ENCODE measurements at places on chromosomes 7 and 10. TPM values are rescaled to one million over a fixed set of nuclear protein-coding genes. Genes with fewer than 3 reads are reported as not detected.
A peak's percentile ranks its signal among the peaks of the same experiment; 100 is the strongest.

DNA sequence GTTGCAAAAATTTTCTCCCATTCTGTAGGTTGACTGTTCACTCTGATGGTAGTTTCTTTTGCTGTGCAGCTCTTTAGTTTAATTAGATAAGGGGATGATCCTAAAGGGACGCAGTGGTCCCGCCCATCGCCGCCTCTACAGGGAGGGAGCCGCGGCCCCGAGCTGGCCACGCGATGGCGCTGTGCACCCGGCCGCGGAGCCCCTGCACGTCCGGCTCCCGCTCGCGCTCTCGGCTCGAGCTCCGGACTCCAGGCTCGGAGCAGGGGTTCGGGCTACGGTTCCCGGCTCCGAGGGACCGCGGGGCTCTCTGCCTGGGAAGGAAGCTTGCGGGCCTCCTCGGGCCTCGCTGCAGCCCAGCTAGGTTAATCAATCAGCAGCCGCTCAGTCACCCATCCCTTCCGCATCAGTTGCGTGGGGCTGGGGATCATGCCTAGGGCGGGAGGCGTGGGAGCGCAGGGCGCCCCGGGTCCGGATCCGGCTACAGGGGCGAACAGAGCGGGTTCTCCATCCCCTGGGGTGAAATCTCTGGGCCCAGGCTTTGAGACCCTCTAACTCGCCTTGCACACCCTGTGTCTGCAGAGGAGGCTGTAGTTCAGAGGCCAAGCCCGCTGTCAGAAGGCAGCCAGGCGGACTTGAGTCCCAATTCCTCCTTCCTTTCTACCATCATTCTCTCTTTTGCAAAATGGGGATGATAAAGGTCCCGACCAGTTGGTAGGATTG lies 97.9 kb downstream of the WDR11 start:
- DNase-seq: peak; percentile 43

DNA sequence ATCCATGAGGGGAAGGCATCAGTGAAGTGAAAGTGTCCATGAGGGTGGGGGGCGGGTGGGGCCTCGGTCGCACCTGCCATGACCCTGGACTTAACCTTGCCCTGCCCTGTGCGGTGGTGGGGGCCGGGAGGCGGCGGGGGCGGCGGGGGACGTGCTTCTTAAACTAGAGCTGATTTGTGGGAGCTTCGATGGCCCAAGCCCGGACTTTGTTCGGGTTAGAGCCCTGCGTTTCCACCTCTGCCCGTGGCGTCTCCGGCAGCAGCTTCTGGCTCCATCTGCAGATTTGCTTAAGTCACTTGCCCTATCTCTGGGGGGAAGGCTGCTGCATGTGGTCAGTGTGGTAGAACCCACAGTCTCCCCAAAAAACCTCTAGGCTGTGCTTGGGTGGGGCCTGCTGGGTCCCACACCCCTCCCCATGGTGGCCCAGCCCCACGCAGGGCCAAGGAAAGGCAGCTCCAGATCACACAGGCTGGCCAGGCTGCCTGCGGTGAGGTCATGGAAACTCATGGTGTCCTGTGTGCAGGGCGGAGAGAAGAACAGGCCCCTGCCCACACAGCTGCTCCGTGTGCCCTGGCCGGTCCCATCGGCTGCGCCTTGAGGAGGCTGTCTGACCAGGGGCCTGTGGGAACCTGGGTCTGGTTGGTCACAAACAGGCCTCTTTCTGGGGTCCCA lies 93.2 kb downstream of the INPP5A start:
- DNase-seq: no peak

GRCh38 chr7:151373599-151373998 lies 32.0 kb downstream of the NUB1 start:
- DNase-seq: no peak

The FAM13C gene
- not detected for total RNA-seq

- no peak for DNase-seq
Observed at GRCh38 chr7:83976302-83976701, 218.3 kb downstream of the SEMA3A start.

DNA sequence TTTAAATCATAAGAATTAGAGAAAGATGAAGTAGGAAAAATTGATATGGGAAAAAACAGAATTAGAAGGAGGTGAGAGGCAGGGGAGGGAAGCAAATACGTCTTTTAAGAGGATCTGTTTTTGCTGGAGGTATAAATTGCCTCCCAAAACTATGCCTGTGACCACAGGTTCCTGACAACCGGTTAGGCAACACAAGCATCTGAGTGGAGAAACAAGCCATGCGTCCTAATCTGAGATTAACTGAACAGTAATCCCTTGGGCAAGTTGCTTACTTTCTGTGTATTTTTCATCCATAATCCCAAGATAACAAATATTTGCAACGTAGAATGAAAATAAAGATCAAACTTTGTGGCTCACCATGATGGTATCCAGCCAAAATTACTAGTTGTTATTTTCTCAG lies 149.2 kb downstream of the C1GALT1 start:
- no peak for DNase-seq

DNA sequence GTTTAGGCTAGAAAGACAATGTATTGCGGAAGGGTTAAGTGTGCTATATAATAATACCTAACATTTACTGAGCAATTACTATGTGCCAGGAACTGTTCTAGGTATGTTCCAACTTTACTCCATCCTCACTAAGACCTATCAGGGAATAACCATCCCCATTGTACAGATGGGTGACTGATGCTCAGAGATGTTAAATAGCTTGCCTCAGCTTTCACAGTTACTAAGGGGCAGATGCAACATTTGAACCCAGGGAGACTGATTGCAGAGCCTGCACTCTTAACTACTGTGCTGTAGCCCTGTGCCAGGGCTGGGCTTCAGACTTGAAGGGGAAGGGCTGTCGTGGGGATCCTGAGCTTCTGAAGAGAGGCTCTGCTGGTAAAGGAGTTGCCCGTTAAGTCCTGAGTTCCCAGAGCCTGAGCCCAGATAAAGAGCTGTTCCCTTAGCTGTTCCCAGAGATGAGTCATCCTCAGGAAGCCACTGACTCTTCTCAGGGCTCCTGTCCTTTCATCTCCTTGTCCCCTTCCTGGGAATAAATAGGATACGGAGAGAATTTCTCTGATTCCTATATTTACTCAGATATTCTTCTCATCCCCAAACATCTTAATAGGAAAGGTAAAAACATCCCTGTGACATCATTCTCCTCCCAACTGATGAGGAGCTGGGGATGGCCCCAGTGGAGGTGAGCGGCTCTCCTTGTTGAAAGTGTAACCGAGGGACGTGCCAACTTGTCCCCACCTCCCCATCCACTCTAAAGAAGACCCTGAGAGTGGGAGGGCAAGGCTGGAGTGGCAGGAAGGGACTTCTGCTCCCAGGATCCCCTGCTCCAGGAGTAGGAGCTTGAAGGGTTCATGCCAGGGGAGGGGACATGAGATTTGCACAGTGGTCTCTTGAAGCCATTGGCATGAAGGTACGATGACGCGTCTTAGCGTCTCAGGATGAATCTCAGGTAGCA lies 28.0 kb upstream of the HABP2 start:
- DNase-seq: no peak

DNA sequence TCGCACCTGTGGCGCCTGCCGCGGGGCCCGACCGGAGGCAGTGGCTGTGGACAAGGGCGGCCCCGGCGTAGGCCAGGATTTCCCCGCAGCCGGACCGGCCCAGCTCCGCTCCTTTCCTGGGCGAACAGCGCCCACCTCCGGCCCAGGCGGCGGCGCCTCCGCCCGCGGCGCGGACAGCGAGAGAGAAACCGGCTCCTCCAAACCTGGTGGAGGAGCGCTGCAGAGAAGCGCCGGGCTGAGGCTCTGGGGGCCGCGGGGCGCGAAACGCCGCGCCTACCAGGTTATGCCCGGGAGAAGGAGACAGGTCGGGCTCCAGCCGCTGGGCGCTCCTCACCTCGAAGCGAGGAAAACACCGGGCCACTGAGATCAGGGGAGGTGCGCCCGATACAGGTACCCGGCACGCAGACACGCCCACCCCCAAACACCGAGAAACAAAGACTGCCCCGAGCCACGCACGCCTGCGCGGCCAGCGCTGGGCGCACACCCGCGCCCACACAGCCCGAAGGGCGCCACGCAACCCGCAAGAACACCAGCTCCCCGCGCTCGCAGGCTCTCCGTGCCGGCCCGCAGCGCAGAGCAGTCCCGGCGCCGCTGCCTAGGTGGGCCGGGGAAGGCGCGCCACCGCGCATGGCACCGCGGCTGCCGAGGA lies 3.3 kb downstream of the GRID1 start:
- DNase-seq: no peak

The TLL2 gene
- total RNA-seq: not detected

The ZPBP gene
- not detected for total RNA-seq

The MYL7 gene
- not detected for total RNA-seq

DNA sequence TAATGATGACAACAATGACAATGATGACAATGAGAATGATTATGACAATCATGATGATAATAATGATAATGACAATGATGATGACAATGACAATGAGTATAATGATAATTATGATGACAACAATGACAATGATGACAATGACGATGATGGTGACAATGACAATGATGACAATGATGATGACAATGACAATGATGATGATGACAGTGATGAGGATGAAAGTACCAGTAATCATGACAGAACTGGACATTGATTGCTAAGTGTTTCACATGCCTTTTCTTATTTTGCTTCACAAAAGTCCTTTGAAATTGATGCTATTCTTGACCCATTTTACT lies 1106.0 kb upstream of the AUTS2 start:
- no peak for DNase-seq

DNA sequence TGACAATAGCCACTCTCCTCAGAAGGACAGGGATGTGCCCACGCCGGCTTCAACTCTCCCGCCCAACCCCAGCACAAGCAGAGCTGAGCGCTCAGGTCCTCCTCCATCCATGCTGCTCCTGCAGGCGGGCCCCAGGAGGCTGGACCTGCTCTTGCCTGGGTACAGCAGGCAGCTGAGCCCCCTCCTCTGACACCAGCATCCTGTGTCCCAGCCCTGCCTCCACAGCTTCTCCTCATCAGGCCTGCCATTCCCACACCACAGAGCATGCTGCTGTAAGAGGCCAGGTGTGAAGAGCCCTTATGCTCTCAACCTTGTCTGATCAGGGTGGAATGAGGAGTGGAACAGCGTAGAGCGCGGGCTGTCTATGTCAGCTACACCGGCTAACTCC lies 302.2 kb downstream of the PTPRN2 start:
- no peak for DNase-seq

- DNase-seq: no peak
Observed at GRCh38 chr7:112386619-112387018, 63.6 kb upstream of the IFRD1 start.

The LBX1 gene
- total RNA-seq: not detected

DNA sequence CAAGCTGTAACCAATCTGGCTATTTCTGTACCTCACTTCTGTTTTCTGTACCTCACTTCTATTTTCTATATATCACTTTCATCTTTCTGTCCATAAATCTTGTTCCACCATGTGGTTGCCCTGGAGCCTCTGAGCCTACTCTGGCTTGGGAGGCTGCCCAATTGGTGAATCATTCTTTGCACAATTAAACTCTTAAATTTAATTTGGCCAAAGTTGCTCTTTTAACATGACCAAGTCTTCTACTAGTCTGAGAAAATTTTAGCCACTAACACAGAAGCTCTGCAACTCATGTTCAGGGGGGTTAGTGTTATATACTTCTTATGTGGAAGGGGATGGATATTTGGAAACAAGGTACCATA lies 503.5 kb downstream of the KIF20B start:
- no peak for DNase-seq

The GRK5 gene
- 21.7 TPM for total RNA-seq

DNA sequence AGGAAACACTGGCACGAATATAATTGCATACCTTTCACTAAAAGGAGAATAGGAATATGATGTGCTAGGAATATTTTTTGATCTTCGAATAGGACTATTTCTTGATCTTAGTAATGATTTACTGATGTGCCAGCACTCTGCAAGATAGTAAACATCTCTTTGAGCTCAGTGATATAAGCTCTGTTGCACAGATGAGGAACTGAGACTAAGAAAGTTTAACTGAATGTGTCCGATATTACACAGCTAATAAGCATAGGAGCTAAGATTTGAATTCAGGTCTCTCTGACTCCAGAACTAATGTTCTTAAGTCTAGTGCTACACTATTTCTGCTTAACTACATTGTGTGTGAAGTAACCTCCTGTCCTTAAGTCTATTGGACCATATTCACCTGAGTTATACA lies 98.4 kb upstream of the PTPRZ1 start:
- DNase-seq: no peak

- DNase-seq: no peak
Observed at GRCh38 chr7:114822131-114822530, 99.8 kb upstream of the MDFIC start.

The RBP3 gene
- total RNA-seq: not detected

- DNase-seq: no peak
Observed at GRCh38 chr7:143318661-143319060, 2.8 kb downstream of the CLCN1 start.

The BLNK gene
- 8.2 TPM for total RNA-seq

DNA sequence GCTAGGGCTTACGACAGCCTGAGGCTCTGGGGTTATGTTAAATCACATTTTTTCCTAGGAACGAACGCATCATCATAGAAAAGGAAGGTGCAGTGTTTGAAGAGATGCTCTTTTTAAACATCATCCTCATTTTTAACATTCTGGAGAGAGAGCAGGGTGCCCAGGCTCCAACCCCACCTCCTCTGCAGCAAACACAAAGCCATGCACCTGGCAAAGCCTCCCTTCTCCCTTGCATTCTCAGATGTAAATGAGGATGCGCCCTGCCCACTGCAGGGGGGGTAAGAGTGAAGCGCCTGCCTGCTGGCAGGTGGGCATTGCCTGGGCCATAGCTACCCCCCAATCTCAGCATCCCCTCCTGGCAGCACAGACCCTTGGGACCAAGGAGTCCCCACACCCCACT lies 92.4 kb downstream of the PTPRN2 start:
- no peak for DNase-seq

The NAT16 gene
- not detected for total RNA-seq

- DNase-seq: no peak
Observed at GRCh38 chr7:129454249-129454551, 20.0 kb downstream of the STRIP2 start.

The OR9A2 gene
- total RNA-seq: not detected

DNA sequence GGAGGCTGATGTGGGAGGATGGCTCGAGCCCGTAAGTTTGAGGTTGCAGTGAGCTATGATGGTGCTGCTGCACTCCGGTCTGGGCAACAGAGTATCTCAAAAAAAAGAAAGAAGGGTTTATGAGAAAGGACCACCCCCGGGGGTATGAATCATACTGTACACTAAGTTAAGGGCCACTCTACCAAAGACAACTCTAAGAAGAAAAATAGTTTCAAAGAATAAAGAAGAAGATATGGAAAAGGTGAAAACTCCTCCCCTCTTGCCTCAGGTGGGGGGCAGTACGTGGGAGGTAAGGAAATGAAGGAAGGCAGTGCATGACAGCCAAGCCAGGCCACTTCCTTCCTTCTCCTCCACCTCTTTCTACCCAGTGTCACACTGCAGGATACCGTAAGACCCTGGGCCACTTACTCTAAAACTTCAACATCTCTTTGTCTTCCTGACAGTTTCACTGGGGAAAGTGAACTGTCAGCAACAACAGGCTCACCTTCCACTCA lies 61.3 kb downstream of the PIP4K2A start:
- DNase-seq: no peak

GRCh38 chr10:15571575-15571974 lies 148.1 kb downstream of the ITGA8 start:
- no peak for DNase-seq

The HTR5A gene
- total RNA-seq: not detected
